CD4-positive, alpha-beta memory T cell (primary cell): ENCODE measurements at places on chromosomes 16 and 17. TPM values are rescaled to one million over a fixed set of nuclear protein-coding genes. Genes with fewer than 3 reads are reported as not detected.
A peak's percentile ranks its signal among the peaks of the same experiment; 100 is the strongest.

SPATA22 gene
- total RNA-seq: not detected

SLC5A10 gene
- total RNA-seq: not detected

GRCh38 chr16:12002447-12003006 is 26.0 kb downstream of the SNX29 start:
- no peak for DNase-seq

DNA sequence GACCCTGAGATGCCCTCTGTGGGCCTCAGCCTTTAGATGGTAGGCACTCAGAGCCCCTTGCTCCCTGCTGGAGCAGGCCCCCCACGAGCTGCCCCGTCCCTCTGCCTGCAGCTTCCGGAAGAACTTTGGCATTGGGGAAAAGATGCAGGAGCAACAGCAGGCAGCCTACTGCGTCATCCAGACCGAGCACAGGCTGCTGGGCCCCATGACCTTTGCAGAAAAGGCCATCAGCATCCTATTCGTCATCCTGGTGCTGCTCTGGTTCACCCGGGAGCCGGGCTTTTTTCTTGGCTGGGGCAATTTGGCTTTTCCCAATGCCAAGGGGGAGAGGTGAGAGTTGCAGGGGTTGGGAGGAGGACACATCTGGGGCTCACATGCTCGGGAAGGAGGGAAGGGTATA is 12.7 kb upstream of the FOXN1 start:
- no peak for DNase-seq

GRCh38 chr16:24151482-24151939 is 104.6 kb upstream of the CACNG3 start:
- DNase-seq: peak; percentile 14

DNA sequence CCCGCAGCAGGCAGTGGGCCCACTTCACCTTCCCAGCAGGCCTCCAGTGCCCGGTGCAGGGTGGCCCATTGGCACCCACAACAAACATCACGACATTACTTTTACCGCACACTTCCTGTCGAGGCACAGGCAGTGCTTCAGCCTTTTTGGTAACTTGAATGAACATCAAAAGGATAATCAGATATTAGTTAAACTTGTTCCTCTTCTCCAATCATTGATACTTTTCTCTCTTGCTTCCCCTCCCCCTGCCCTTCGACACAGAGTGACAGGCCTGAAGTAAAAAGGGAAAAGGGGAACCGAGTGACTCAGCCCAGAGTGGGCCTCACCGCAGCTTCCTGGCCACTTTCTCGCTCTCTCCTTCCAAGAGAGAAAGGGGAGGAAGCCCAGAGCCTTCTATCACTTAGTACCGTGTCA is 507.0 kb downstream of the MAF start:
- DNase-seq: no peak

GRCh38 chr16:17633181-17633951 is 162.6 kb upstream of the XYLT1 start:
- no peak for DNase-seq

ADGRG1 gene
- 0.33 TPM for total RNA-seq

CMTM1 gene
- total RNA-seq: 12.2 TPM

ITGAD gene
- not detected for total RNA-seq

ASIC2 gene
- total RNA-seq: not detected

ZNF48 gene
- 16.7 TPM for total RNA-seq

GRCh38 chr17:38912221-38912813 is 13.1 kb upstream of the LASP1NB start:
- no peak for DNase-seq

DNA sequence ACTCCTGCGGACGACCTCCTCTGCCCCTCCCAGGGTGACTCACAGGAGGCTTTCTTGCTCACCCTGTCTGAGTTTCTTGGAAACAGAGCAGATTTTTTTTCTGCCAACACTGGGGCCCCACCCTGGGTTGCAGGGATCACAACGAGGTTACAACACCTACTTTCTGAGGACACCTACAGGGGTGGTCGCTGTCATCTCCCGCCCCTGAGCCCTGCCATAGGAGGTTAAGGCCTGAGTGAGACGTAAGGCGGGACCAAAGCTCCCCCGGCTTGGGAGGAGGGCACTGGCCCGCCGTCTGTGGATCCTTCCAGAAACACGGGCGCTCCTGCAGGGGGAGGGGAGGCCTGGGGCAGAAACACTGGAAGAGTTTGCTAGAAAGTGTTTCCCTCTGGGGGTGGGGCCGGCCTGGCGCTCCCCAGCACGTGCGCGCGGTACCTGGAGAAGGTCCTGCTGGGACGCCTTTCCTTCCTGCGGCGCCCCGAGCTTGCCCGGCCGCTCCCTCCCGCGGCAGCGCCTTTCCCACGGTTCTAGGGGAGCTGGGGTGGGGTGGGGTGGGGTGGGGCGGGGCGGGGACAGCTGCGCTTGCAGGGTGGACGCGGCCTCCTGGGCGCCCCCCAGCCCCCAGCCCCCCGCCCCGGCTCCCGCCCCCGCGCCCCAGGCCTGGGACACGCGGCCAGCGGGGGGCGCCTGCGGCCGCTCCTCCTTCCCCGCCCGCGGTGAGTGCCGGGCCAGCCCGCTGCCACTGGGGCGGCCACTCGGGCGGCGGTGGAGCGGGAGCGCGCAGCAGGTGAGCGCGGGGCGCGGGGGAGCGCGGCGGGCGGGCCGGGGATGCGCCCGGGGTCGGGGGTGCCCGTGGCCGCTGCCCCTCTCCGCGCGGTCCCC is 20.7 kb upstream of the ADCY7 start:
- DNase-seq: peak; percentile 46

SLC2A4 gene
- not detected for total RNA-seq

DNA sequence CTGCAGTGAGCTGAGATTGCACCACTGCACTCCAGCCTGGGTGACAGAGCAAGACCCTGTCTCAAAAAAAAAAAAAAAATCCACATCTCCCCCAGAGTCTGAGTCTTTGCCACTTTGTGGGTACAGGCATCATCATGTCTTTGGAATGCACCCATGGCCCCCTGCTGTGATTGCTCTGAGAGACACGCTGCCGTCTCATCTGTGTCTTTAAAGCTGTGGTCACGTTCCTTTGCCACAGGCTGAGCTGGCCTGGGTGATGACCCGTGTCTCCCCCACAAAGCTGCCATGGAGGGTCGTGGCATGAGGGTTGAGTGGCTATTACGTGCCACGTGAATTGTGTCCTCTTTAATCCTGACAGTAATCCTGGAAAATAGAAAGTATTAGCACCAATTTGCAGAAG is 20.2 kb downstream of the CRISPLD2 start:
- DNase-seq: no peak

RHBDF1 gene
- total RNA-seq: not detected
